Memory B cell (primary cell): ENCODE measurements at places on chromosomes 3 and 15.

GRCh38 chr15:100229181-100230163, 112.3 kb downstream of the ADAMTS17 start:
- no peak for DNase-seq

- no peak for DNase-seq
Measured at GRCh38 chr3:22937536-22937935, 265.6 kb upstream of the UBE2E2 start.

- DNase-seq, result no peak
Measured at GRCh38 chr15:78361771-78362506, 21.8 kb downstream of the CRABP1 start.

- DNase-seq, result no peak
Measured at GRCh38 chr3:67535006-67535405, 119.4 kb downstream of the SUCLG2 start.

DNA sequence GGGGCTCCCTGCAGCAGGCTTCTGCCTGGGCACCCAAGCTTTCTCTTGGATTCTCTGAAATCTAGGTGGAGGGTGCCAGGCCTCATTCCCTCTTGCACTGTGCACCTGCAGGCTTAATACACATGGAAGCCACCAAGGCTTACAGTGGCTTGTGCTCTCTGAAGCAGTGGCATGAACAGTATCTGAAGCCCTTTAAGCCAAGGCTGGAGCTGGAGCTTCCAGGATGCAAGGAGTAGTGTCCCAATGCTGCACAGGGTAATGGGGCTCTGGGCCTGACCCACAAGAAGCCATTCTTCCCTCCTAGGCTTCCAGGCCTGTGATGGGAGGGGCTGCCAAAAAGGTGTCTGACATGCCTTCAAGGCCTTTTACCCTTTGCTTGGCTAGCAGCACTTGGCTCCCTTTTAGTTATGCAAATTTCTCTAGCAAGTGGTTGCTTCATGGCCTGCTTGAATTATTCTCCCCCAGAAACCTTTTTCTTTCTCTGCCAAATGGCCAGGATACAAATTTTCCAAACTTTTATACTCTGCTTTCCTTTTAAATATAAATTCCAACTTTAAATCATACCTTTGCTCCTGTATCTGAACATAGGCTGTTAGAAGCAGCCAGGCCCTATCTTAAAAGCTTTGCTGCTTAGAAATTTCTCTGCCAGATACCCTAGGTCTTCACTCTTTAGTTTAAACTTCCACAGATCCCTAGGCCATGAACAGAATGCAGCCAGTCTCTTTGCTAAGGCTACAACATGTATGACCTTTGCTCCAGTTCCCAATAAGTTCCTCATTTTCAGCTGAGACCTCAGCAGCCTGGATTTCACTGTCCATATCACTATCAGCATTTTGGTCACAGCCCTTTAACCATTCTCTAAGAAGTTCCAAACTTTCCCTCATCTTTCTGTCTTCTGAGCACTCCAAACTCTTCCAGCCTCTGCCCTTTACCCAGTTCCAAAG, 201.1 kb upstream of the LRRFIP2 start:
- DNase-seq, result no peak

DNA sequence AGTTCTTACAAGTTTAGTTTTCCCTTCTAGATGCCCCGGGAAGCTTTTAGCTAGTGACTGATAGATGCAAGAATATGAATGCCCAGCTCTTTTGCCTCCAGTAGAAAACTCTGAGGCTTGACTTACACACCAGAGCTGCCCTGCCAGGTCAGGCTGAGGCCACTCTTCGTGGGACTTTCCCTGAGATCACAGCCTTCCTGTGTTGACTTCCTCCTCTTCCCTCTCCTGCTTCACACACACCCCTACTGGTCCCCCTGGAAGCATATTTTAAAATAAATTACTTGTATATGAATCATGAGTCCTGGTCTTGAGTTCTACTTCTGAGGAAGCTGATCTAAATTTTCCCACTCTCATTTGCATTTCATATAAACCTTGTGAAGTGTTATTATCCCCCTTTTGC, 413.7 kb downstream of the PDCD6IP start:
- no peak for DNase-seq
